Right kidney (tissue), 9 donors: ENCODE measurements at places on chromosomes 12 and 14.

- no peak for DNase-seq
These were observed 127.2 kb downstream of the BBS10 start for GRCh38 chr12:76220980-76221379.

DNA sequence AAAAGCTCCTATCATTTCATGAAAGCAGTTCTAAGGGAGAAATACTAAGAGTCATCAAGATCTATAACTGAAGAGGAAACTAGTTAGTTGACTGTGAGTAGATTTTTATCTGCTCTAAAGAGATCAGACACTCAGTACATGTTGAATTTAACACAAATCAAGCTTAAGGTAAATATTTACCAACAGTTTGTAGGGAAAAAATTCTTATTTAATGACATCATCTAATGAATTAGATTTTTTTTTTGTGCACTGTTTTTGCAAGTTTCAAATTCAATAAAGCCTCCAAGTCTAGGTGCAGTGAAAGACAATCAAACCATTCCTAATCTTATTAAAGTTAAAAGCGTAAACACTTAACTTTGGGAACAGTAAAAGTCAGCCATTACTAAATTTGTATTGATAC is 93.0 kb upstream of the PRKD1 start:
- no peak for DNase-seq

- no peak for DNase-seq
These were observed 80.9 kb downstream of the SLC41A2 start for GRCh38 chr12:104877103-104877705.

- no peak for DNase-seq
These were observed 25.6 kb downstream of the SPATA7 start for GRCh38 chr14:88411039-88411438.

GRCh38 chr12:48237162-48237561 is 34.1 kb upstream of the OR10AD1 start:
- DNase-seq, result no peak

DNA sequence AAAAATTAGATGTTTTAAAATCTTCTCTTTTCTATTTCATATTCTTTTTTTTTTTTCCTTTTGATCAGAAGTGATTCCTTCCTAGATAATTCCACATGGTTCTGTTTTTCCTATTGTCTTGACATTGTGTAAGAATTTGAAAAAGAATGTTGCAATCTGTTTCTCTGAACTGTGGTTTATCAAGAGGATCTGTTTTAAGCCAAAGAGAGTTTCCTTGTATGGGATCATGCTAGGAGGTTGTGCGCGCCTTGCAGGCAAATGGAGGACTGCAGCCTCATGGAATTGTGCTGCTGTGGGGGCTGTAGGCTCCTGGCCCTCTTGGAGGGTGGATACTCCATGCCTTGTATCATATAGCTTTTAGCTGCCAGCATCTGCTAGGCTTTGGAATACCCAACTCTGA is 43.3 kb upstream of the MBIP start:
- no peak for DNase-seq

GRCh38 chr14:20116748-20117147 is 6.2 kb downstream of the OR4K17 start:
- no peak for DNase-seq
